Activated CD4-positive, alpha-beta T cell treated with anti-CD3 and anti-CD28 coated beads for 48 hours (primary cell): ENCODE measurements at places on chromosomes 5 and 9.
A peak's percentile ranks its signal among the peaks of the same experiment; 100 is the strongest.

DNA sequence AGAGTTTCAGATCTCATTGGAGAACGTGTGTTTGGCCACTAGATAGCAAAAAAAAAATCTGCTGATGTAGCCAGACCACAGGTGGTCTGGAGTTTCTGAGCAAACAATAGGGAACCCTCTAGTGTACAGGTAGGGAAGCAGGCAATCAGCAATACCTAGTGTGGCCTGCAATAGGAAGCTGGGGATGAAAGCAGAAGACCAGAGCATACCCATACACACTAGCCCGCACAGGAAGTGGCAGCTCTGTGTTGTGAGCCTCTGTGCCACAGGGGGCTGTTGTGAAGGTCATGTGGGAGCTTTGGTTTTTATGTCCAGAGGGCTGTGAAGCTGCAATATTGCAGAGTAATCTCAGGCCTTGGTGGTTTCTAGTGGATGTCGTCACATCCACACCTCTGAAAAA, 81.2 kb downstream of the MTAP start:
- no peak for DNase-seq

DNA sequence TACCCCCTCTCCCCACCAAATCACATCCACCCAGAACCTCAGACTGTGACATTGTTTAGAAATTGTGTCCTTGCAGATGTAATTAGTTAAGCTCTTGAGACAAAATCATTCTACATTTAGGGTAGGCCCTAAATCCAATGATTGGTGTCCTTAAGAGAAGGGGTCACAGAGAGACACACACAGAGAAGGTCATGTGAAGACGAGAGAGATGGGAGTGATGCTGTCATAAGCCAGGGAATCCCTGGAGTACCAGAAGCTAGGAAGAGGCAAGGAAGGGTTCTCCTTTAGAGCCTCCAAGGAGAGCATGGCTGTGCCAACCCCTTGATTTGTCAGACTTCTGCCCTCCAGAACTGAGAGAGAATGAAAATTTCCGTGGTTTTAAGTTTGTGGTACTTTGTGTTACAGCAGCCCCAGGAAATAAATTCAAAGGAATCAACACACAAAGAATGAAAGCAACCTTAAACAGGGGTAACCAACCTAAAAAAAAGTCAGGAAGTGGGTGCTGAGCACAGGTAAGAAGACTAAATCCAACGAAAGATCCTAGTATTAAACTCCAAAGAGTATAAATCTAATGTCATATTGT, 33.6 kb downstream of the TIMD4 start:
- no peak for DNase-seq

GRCh38 chr5:1130218-1130946, 18.5 kb upstream of the SLC12A7 start:
- DNase-seq = no peak

- no peak for DNase-seq
These were observed 82.2 kb upstream of the ICE1 start for GRCh38 chr5:5340206-5340729.

DNA sequence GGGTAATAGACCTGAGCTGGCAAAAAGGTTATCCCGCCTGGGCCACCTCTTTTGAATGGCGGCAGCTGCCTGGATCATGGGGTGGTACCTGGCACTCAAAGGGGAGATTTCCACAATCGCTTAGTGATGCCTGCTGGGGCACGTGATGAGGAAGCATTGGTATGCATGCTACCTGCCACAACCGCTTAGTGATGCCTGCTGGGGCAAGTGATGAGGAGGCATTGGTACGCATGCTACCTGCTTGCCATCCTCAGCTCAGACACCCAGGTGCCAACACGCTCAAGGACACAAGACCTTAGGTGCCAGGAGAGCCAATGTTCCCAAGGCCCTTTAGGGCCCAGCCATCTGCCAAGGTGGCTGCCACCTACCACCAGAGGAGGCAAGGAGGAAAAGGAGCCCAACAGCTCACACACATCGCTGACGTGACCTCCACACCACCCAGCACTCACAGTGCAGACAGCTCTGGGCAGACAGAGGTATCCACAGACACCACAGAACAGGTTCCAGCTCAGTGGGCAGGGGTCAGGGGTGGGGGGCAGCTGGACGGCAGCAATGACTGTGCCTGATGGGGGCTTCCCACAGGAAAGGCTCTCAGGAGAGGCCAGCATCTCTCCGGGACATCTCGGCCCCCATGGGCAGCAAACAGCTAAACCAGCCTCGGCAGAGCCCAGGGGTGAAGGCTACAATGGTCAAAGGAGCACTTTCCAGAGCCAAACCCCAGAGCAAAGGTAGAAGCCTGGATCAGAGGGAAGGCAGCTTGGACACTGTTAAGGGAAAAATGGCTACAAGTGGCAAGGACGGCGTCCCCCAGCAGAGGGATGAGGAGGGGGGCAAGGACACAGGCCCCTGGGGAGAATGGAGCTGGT, 43.0 kb upstream of the SARDH start:
- DNase-seq = no peak

DNA sequence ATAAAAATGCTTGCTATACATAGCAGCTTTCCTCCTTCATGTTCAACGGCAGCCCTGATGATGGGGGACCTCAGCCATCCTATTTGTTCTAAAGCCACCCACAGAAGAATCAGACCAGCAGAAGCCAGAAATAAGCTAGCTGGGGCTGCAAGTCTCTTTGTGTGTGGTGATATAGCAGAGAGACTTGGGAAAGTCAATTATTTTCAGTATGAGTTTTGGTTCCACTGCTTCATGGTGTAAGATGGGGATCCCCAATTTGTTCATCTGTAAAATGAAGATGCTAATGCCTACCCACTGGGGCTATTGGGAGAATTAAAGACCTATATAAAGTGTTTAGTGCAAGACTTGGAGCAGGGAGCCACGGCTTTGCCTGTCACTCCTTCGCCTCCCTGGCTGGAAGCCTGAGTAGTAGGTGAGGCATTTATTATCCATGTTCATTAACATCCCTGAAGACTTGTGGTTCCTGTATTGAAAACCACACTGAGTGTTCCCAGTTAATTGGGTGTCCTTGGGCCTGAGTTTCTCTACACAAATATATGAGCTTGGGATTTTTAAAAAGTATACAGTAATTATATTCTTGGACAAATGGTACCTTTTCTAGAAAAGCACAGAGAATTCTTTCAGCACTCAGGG, 210.1 kb upstream of the SLC24A2 start:
- DNase-seq = peak; percentile 26

GRCh38 chr9:27089706-27090105, 19.3 kb upstream of the TEK start:
- DNase-seq = no peak

- DNase-seq = peak; percentile 84
These were observed 12.8 kb downstream of the NOTCH1 start for GRCh38 chr9:136532799-136533774.

DNA sequence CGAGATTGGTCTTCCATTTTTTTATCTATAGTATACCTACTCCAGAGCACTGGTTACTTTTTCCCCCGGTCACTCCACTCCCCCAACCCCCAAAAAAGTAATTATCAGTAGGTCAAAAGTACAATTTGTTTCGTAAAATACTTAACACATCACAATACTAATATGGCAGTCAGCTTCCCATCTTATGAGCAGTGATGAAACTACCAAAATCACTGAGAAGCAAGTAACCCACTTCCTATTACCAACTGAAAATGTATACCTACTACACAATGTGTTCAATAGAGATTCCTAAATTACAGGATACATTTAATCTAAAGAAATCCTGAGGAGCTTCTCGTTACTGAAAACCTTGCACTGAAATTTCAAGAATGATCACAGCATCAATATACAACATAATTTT, 1.9 kb downstream of the CERT1 start:
- DNase-seq = no peak

DNA sequence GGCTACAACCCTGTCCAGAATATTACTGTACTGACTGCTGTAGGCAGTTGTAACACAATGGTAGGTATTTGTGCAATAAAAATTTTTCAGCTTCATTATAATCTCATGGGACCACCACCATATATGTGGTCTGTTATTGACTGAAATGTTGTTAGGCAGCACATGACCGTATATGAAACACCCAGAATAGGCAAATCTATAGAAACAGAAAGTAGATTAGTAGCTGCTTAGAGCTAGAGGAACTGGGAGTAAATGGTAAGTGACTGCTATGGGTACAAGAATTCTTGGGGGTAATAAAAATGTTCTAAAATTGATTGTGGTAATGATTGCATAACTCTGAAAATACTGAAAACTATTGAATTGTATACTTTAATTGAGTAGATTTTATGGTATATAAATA, 185.7 kb downstream of the ESM1 start:
- no peak for DNase-seq

GRCh38 chr9:87678650-87679355, 47.1 kb upstream of the CTSL start:
- DNase-seq = peak; percentile 51

DNA sequence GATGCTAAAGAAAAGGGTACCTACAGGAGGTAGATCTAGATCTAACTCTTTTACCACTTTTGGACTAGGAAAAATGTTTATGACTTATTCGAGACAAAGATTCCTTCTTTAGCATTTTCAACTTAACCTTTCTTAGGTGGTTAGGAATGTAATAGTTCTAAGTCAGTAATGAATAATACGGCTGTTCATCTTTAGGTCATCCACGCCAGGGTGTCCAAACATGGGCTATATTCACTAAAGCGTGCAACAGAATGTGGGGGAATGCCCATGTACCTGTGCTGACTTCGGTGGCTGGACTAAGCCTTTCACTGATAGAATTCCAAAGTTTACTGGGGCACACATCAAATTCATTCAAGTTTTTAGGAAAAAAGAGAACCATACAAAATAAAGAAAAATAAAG, 164.7 kb downstream of the TSSK1B start:
- no peak for DNase-seq

DNA sequence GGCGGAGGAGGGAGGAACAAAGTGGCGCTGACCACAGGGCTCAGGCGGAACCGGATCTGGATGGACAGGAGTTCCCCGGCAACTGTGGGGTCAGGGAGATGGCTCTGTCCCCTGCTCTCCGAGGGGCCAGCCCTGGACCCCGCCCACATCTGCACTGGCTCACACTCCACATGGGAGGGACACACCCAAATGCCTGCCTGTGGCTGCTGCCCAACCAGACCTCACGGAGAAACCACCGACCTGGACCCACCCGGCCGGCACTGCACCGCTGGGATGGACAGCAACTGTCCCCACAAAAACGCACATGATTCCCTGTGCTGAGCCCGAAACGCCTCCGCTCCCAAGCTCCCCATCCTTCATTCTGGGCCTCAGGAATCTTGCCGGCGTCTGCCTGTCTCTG, 4.8 kb downstream of the CCDC187 start:
- no peak for DNase-seq

GRCh38 chr9:34987160-34987901, 2.2 kb upstream of the DNAJB5 start:
- peak; percentile 20 for DNase-seq

DNA sequence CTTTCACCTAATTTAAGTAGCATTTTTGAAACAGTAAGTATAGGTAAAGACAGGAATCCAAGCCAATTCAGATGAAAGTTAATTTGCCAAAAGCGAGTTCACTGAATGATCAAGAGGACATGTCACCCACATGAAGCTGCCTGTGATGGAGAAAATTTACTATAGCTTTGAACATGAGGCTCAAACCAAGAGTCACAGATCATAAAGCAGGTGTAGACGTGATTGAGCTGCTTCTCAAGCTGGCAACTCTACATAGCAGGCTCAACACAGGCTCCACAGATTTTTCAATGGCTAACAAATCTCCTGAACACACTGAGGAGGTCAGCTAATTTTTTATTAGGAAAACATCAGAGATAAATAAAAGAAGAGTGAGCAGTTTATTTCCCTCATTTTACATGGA, 173.7 kb downstream of the FAM114A2 start:
- no peak for DNase-seq

DNA sequence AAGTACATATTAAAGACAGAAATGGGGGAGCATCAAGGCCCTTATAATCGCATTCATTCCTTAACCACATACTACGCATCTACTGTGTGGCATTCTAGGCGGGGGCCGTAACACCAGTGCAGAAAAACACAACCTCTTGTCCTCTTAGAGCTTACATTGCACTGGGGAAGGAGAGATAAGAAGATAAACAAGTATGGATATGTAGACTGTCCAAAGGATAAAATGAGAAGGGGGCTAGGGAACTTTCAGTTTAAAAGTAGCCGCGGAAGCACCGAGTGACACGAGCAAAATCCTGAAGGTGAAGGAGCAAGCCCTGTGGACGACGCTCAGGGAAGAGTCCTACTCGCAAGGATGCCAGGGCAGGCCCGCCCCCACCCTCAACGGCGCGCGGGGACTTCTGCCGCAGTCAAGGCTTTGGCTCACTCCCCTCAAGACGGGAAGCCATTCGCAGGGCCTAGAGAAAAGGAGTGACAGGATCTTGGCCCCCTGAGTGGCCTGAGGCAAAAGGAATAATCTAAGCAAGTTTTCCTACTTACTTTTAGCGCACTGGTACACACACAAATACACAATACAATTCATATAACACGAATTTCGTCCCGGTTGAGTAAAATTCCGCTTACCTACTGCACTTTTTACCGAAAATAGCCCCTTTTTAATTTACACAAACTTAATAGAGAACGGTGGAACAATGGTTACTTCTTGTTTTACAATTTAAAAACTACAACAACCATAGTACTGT, 1.3 kb upstream of the NIPBL start:
- peak; percentile 65 for DNase-seq

- DNase-seq = no peak
These were observed 201.7 kb downstream of the PAPPA start for GRCh38 chr9:116355153-116355921.

DNA sequence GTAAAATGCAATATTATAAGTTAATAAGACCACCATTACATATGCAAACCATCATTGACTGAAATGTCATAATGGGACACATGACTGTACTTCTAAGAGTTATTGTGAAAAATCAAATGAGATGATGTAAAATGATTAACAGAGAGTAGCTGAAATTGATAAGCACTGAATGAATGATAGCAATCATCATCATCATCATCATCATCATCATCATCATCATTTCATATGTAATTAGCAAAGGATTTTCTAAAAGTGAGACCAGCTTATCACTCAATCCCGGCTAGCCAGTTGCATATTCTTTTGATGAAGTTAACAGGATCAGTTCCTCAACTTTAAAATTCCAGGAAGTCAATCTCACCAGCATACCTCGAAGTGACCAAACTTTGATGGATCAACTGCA, 650.3 kb upstream of the KLF4 start:
- DNase-seq = no peak

DNA sequence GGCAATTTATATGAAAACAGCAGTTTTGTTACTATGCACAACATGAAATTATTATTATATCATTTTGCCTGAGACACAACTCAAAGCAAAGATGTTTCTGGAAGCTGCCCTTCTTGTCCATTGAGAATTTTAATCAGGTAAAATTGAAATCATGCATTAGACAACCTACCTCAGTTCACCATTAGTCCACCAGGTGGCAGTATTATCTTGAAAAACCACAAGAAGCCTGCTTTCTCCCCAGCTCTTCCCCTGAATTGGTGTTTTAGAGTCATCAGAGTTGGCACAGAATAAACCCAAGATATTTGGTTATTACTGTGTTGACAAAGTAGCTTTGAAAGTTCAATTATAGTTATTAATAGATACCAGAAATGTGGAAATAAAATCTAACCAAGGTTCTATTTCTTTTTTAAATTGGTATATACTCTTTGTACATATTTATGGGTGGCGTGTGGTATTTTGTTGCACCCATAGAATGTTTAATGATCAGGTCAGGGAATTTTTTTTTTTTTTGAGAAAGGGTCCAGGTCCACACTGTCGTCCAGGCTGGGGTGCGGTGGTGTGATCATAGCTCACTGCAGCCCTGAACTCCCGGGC, 25.7 kb downstream of the UTP15 start:
- peak; percentile 39 for DNase-seq
